Lung microvascular endothelial cell (primary cell): ENCODE measurements at places on chromosomes 2 and 18. TPM values are rescaled to one million over a fixed set of nuclear protein-coding genes. Genes with fewer than 3 reads are reported as not detected.

DNA sequence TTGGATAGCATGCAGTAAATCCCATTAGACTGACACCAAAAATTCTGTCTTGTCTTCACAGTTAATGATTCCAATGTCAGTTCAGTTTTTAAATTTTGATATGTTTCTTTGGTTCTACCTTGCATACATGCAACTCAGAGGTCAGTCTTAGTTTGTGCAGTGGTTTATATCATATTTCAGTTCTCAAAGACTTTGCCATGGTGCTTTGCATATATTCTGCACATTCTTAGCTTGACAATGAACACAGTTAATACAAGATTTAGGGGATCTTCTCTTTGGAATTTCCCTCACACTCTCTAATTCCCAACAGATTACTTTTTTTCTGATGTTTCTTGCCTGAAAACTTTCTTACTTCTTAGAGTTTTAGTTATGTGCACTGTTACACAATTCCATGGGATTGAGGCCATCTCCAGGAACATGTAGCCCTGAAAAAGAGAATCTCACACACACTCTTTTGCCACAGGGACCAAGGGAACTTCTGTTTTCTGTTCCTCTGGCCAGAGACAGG lies 17.3 kb downstream of the NOL4 start:
- no peak for DNase-seq

DNA sequence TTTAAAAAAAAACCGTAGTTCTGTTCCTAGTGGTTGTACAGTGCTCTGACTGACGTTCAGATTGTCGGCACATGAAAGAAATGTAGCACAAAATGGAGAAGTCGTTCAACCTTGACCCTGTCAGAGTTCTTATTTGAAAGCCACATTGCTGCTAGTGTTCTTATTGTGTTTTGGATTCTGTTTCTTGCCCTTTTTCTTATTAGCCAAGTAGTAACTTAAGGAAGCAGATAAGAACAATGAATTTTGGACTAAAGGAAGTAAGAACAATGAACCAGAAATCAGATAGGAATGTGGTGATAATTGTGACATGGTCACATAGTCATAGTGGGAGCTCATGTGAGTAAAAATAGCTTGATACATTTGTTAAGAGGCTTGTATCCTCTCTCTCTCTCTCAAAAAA lies 45.9 kb downstream of the RPIA start:
- peak; percentile 72 for DNase-seq

TANC1 gene
- 46.6 and 64.7 TPM in 2 replicates for total RNA-seq

DNA sequence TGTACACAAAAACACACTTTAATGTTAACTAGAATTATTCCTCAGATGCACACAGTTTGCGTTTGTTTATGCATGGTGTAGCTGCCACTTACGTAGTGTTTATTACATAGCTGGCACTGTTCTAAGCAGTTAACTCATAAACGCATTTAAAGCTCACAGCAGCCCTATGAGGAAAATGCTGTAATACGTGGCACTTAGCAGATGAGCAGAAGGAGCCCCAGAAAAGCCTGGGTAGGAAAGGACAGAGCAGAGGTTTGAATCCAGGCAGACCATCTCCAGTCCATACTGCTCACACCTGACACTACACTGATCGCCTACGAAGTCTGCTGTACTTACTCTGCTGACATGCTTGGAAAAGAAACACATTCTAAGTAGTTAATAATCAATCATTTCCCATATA lies 66.6 kb downstream of the BCL2 start:
- DNase-seq = no peak

DNA sequence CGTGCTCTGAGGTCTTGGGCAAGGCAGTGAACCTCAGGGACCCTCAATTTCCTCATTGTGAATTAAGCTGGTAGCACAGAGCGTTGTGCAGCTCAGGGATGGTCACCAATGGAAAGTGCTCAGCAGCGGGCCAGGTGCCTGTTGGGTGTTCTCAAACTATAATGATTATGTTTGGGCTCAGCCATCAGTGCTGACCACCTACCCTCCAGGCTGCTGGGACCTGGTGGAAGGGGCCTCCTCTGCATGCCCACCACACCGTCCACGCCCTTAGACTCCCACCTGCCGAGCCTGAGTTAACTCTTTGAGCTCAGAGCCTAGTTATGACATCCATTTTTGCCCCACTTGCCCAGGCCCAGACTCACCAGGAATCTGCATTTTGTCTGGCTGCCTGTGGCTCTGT lies 35.0 kb downstream of the GLI2 start:
- no peak for DNase-seq

DNA sequence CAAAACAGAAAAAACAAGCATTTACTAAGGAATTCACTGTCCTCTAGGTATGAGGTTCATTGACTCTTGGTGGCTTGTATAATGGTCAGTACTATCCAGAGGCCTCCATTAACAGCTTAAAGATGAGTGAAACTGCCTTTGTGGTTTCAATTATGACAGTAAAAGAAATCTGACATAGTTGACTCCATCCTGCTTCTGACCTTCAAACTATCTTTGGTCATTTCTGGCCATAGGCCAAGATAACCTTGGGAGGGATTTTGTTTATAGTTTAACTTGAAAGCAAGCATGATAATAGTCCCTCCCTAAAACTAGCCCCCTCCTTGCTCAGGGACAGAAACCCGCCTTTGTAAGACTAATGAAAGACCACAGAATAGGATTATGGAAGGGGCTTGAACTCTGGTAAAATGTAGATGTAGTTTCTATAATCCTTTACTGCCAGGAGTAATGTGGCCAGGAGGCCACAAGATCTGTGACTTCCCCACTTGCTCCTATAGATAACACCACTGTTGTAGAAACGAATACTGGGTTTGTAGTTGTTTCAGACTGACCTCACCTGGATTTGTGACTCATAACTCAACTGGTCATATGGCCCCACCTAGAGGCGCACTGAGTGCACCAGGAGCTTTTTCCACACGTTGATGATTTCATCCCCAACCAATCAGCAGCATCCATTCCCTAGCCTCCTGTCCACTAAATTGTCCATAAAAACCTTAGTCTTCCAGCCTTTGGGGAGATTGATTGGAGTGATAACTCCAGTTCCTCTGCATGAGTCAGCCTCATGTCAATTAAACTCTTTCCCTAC lies 8.6 kb upstream of the PLEKHM3 start:
- peak; percentile 57 for DNase-seq

KCNE4 gene
- total RNA-seq = under 0.01 TPM in 2 replicates

DNA sequence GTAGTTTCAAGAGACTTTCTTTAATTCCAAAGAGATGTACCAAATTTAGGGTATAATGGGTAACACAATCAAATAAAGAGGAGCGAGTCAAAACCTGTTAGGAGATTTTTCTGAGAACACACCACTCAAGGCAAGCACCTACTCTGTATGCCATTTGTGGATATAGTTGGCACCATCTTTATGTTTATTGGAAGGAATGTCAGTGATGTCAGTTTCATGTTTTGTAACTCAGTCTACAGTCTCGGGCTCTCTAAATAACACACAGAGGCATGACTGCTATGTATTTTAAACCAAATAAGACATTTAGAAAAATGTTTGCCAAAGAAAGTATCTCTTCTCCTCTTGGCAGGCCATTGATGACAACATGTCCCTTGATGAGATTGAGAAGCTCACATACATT lies 59.7 kb downstream of the CPS1 start:
- no peak for DNase-seq

DNA sequence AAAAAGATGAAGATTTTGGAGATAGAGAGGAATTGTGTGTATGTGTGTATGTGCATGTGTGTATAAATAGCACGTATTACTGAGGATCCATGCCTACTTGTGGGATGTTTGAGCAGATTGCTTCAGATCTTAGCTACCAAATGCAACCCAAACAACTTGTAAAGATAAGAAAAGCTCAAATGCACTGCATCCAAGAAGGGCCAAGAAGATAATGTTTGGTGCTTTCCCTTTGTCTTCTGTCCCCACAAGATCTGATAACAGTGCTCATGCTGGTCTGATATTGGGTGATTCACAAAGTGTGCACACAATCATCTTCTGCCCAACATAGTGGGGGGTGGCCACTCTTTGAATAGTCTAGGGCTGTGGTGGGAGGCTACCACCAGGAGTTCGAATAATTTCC lies 284.8 kb upstream of the CYRIA start:
- DNase-seq = no peak

DNA sequence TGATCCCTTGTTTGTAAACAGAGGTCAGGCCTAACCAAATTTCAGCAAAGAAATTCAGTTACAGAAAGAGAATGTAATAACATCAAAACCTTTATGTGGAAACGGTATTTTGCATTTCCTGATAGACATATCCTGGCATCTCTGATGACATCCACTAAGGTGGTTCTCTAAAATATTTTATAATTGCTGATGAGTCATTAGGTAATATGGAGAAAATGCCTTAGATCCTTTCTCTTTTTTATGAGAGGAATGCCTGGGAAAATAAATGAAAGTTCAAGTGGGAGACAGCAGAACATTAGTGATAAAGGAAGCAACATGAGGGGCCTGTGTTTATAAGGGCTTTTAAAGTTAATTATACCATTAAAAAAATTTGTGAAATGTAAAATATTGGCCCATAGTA lies 72.6 kb downstream of the PLCL1 start:
- no peak for DNase-seq

DNA sequence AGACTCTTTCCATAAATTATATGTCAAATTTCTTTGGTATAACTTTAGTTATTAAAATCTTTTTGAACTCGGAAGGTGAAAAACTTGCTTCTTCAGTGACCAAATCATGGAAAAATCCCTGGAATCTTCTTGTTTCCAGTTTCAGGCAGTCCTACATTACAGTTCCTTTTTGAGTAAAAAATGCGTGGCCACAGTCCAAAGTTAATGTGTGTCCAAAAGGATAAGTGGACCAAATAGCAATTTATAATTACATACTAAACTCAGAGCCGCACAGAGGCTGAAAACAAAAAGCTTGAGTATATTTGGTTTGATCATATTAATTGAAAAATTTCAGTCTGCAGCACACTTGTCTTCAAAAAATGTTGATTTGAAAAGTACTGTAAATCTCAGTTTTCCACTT lies 28.4 kb upstream of the DYNC2LI1 start:
- DNase-seq = peak; percentile 3

- DNase-seq = no peak
These were observed 56.7 kb upstream of the GLI2 start for GRCh38 chr2:120678926-120679325.

DNA sequence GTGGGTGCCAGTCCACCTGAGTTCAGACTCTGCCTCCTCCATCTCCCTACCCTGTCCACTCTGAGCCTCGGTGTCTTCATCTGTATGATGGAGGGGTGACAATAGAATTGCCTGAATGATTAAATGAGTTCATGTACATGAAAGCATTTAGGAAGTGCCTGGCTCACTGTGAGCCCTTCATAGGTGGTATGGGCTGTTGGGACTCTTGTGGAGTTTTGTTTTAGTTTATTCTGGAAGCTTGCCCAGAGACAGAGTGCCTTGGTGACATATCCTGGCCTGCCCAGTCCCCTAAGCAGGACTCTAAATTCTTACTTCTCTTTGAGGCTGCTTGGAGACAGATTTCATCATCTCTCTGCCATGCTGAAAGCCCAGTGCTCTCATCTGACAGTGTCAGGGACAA lies 24.5 kb upstream of the GIGYF2 start:
- no peak for DNase-seq

DNA sequence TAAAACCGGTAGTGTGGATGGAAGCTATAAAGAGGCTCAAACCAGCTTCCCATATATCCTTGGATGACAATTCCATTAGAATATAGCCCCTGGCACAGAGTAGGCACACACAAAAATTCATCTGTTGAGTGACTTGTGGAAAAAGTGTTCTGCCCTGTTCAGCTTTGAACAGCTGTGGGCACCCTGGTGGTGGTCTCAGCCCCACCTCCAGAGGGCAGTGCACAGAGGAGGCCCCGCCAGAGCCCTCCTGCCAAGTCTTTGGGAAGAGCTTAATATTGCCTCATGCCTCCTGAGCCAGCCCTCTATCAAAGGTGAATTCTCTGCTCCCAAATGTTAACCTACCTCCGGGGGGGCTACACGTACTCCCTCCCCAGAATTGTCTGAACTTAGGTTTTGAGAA lies 30.4 kb downstream of the EPAS1 start:
- DNase-seq = no peak

DNA sequence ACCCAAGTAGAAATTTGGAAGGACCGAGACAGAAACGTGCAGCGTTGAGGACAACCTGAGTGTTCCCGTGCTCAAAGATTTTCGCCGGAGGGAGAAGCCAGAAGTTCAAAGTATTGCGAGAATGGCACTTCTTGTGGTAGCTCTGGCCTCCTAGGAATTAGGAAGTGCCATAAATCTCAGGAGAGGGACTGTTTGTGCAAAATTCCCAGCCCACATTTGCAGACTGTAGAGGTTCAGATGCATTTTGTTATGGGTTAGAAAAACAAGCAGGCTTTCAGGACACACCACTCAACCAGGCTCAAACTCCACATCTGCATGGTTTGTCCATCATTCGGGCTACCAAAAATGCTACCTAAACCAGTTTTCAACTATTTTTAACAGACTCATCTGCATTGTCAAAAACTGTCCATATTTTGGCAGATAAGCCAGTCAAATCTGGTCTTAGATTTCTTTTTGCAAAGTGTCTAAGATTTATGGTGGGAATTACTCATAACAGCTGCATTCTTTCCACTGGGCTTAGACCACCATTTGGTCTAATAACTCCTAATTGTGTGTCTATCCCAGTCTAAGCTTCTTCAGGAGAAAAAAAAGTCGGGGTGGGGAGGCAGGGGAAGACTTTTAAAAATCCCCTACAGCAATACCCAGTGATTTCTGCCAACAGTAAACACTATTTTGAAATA lies 422.9 kb downstream of the ARHGAP15 start:
- DNase-seq = no peak

DNA sequence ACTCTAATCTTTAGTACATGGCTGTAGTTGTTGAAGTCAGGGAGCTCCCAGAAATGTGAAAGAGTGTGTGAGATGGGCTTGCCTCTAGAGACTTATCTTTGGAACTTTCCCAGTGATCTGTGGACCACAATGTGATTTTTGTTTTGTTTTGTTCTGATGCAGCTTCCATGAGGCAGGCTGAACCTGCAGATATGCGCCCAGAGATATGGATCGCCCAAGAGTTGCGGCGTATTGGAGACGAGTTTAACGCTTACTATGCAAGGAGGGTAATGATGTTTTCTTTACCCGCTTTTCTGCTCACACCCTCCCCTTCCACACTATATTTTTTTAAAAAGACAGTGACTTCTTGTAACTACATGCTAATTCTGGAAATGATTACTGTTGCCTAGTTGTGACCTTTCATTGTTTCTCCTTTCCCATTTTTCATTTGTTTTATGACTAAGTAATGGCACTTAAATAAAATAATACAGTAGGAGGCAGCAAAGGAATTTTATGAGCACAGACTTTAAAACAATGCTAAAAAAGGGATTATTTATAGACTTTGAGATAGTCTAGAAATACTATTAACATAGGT lies 29.3 kb downstream of the BCL2L11 start:
- DNase-seq = peak; percentile 66

DNA sequence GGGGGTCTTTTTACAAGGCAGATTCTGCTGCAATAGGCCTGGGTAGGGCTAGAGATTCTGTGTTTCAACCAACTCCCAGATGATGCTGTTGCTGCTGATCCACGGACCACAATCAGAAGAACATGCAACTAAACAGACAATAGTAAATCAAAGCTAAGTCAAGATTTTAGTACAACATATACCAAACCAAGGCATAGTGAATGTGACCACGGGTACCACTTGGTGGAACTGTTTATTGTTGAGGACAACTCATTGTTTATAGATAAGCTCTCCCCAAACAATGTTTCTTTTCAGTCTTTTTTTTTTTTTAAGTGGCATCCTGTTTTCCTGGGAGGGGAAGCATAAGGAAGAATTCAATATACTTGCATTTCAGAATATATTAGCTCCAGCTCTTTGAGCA lies 36.0 kb upstream of the DARS1 start:
- DNase-seq = no peak
